ENCODE measurements at places on chromosomes 6 and 20.

DNA sequence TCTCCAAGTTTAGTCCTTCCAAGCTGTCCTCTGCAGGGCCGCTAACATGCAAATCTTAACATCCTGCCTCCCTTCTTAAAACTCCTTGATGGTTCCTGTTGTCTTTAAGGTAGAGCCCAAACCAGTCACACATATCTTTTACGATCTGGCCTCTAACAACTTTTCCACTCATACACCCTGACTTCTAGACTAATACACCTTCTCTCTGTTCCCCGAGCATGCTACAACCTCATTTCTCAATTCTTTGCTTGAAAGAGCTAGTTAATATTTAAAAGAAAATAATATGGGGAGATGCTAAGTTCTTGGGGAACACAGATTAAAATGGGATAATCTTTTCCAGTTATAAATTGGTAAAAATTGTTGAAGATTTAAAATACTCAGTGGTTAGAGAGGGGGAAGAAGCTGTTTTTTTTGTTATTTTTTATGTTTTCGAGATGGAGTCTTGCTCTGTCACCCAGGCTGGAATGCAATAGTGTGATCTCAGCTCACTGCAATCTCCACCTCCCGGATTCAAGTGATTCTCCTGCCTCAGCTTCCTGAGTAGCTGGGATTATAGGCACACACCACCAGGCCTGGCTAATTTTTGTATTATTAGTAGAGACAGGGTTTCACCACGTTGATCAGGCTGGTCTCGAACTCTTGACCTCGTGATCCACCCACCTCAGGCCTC is 250.7 kb downstream of the MAFB start:
- no peak for DNase-seq

GRCh38 chr6:21359926-21360325 is 233.6 kb upstream of the SOX4 start:
- no peak for DNase-seq

DNA sequence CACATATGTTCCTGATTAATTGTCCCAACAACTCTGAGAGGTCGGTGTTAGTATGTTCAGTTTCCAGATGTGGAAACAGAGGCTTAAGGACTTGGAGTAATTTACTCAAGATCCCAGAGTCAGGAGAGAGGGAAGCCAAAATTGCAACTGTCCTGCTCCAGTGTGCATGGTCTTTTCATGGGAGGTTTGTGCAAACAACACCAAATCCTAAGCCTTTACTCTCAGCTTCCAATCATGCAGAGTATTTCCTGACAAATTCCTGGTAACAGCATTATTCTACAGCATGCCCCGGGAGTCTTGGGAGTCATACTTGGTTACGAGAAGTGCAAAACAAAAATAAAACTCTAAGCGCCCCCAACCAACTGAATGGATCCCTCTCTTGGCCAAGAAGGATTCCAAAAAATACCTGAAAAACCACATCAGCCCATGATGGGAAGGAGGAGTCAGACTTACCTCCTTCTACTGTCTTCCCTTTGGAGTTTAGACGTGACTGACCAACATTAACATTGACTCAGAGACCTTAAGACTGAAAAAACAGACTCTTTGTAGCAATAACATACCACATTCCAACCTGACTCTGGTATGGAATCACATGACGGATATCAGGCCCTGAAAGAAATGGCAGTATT is 30.8 kb upstream of the PPP1R3G start:
- DNase-seq: no peak

- no peak for DNase-seq
These were observed 63.7 kb downstream of the C6orf118 start for GRCh38 chr6:165245701-165246100.

DNA sequence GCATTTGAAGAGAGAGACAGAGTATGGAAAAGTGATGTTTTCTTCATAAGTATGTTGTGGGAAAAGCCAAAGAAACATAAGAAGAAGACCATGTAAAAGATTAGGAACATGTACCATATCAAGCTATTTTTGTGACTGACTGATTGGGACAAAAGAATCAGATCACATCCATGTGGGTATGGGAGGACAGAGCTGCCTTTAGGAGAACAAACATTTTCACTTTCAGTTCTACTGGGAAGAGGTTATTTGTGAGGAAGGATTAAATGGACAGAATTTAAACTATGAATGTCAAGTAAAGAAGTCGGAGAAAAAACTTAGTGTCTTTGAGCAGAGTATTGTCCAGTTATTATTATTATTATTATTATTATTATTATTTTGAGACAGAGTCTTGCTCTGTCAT is 124.4 kb upstream of the HCRTR2 start:
- no peak for DNase-seq

- no peak for DNase-seq
These were observed 26.9 kb upstream of the STX11 start for GRCh38 chr6:144123421-144123820.
